Stimulated activated memory B cell treated with anti-CD40 and anti-IgM and Interleukin-4, amounts not matched to agents 10 μg/mL and 1 μg/mL and 100 μg/mL, for 72 hours (primary cell): ENCODE measurements at places on chromosomes 4 and X.

DNA sequence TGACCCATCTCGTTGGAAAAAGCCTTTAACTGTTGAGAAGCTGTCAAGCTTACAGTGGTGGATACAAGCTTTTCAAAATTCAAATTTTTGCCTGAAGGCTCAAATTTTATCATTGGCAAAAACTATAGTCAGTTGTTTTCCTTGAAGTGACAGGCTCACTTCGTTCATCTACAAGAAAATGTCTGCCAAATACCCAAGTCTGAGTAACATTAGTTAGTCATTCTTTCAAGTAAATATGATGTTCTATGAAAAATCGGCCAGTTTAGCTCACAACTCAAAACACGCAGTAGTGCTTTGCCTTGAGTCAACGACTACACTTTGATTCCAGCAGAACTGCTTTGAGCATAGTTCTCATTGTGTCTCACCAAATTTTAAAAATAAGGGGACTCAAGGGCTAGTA is 170.3 kb upstream of the MAMLD1 start:
- ATAC-seq, result no peak

- ATAC-seq, result no peak
Observed at GRCh38 chr4:24121395-24122175, 231.7 kb upstream of the PPARGC1A start.

DNA sequence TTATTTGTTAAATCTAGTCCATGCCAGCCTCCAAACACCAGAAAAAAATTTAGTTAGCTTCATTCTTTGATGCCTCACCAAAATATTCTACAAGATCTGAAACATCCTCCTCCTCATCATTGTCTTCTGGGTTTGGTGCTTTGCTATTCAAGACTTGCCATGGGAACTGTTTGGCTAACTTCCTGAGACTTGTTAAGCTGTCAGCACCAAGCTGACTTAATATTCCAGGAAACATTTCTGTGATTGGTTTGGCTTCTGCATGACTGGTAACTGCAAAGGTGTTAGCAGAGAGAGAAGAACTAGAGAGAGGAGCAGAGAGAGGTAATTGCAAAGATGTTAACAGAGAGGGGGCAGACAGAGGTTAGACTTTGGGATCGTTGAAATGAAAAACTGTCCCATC is 101.3 kb downstream of the PALLD start:
- ATAC-seq, result no peak

DNA sequence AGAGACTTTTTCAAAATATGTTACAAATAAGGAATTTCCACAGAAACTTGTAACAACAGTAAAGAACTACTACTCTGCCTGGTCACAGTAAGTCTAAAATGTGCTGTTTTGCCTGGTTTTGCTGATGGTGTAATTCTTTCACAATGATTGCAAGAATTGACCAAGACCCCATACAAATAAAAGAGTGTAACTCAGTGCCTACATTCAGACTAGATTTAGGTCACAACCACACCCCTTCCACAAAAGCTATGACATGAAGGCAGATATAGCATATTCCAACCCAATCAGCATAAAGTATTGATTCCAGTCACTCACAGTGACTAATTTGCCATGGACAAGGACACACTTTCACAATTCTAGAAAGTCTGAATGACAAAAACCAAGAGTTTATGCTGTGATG is 53.7 kb upstream of the TMPRSS11F start:
- no peak for ATAC-seq

DNA sequence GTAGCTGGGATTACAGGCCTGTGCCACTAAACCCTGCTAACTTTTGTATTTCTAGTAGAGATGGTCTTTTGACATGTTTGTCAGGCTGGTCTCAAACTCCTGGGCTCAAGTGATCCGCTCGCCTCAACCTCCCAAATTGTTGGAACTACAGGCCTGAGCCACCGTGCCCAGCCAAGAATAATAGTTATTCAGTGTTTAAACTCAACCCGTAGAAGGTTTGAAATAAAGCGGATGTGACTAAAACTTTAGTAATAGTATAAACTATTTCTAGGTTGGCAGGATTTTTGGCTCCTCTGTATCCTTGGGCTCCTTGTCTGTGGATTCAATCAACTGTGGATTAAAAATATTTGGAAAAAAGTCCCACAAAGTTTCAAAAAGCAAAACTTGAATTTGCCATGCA is 37.8 kb downstream of the PCDH10 start:
- ATAC-seq, result no peak

DNA sequence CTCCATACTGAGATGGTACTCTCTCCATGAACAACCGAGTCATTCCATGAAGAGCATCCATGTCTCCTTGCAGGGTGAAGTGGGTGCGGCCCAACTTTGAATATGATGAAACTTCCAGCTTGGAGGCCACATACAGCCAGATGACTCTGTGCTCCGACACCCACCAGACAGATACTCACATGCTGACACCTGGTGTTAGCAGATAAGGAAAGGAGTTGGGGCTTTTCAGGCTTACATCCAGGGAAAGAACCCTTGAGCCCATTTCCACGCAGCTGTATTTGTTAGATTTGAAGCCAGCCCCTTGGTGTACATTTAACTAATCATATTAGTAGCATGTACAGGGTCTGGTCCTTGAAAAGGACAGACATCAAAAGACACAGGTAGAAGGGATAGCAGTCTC is 62.1 kb upstream of the PRRG3 start:
- ATAC-seq, result no peak

DNA sequence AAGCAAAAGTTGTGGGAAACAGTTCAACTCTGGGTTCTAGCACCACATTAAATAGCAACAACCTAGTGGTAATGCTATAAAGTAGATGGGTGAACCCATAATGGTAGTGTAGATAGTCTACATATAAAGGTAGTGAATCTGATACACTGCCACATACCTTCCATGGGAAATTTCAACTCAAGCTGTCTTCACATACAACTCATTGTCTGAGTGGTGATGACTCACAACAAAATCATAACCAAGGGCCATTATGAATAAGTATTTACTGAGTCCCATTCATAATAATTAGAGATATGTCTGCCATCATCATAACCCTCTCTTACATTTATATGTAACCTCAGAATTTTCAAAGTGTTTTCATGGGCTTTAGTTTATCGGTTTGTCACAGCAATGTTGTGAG is 34.8 kb downstream of the EGF start:
- no peak for ATAC-seq

GRCh38 chr4:104752337-104752736 is 257.6 kb upstream of the CXXC4 start:
- ATAC-seq, result no peak

GRCh38 chrX:1472975-1473374 is 20.3 kb upstream of the ASMTL start:
- no peak for ATAC-seq

DNA sequence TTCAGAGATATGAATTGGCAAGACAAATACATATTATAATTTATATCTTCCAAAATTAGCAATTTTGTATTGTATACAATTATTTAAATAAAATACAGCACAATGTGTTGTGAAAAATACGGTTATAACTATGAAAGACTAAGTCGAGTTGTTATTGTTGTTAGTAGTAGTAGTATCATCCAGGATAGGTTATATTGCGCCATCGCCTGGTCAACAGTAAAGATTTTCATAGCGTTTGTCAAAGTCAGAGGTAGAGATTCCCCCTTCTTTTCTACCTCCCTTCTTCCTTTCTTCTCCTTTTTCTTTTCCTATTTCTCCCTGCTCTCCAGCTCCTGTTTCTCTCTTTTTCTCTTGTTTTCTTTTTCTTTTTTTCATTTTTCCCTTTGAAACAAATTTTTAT is 499.1 kb upstream of the EPHA5 start:
- ATAC-seq, result no peak

- ATAC-seq, result no peak
Observed at GRCh38 chr4:1593881-1594345, 90.2 kb downstream of the FAM53A start.

GRCh38 chrX:57951666-57952319 is 41.5 kb upstream of the ZXDA start:
- peak; percentile 82 for ATAC-seq

DNA sequence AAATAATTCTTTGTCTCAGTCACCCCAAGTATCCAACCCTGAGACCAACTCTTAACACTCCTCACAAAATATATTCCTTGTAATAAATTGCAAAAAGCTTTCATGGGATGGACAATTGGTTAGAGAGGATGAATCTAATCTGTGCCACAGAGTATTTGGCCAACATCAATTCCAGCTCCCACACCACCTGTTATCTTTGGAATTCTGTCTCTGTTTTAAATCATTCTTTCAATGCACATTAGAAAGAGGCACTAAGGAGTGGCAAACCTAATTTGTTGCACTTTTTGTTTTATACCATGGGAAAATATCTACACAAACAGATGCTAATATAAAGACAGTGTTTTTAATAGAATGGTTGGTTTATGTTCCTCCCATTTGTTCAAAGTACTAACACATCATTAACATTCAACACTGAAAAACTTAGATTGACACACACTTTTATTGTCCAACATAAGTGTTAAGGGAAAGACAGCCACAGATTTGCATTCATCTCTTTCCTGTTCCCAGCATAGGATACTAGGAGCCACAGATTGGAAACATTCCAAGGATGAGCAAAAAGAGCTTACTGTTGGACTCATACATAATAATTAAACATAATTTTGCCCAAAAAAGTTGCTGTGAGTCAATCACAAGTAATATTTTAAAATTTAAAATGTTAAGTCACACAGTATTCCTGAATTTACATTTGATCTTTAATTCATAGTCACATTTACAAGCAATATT is 116.4 kb downstream of the PPA2 start:
- ATAC-seq, result no peak

DNA sequence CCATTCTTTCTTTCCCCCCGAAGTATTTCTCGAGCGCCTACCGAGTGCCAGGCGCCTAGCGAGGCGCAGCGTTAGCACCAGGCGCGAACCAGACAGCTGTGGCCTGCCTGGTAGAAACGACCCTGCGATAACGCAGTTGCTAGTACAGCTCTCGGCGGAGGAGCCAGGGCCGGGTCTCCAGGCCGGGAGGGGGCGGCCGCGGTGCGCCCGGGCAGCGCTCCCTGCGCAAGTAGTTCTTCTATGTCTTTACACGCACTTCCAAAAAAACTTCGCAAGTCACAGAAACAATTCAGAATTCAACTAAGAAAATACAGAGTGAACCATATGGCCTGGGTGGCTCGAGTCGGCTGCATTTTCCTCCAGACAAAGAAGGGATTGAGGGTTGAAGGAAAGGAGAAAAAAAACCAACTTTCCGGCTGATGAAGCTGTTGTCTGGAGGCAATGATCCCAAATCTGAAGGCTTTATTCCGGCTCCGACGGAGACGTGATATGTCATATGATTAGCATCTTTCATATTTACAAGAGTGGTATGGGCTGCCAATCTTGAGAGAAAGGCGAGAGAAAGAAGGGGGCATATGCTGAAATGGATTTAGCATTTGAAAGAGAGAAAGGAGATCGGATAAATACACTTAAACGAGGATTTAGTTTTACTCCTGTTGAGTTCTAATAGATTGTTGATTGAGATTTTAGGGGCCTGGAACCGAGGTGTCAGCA is 7.2 kb upstream of the NEUROG2 start:
- ATAC-seq, result no peak

DNA sequence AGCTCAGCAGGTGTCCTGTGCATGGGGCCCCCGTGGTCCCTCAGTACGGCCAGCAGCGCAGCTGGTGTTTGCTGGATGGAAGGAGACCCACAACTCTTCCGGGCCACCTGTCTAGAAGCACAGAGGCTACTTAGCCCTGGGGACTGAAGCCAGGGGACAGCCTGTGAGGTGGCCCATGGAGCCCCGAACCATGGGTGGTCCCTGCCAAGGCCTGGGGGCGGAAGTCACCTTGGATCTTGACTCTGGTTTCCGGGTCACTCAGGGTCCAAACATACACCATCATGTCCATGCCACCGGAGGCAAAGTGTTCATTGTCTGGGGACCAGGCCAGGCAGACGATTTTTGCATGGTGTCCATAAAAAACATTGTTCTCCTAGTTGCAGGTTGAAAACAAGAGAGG is 39.5 kb downstream of the WDR1 start:
- ATAC-seq, result no peak

DNA sequence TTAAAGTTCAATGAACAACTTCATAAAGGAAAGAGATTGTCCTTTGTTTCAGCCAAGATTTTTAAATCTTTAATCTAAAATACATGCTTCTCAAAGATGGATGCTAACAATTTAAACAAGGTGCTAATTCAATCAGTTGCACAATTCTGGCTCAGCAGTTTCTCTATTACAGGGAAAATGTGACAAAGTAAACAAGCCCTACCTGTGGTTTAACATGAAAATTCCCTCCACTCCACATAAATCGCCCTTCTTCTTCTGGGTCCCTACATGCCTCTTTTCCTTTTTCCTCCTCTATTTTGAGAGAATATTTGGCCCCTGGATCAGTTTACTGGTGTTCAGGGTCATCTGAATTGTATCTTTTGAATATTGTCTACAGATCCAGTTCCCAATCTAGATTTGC is 80.6 kb downstream of the FRYL start:
- ATAC-seq, result no peak
